ENCODE measurements at places on chromosomes 3 and 15.

DNA sequence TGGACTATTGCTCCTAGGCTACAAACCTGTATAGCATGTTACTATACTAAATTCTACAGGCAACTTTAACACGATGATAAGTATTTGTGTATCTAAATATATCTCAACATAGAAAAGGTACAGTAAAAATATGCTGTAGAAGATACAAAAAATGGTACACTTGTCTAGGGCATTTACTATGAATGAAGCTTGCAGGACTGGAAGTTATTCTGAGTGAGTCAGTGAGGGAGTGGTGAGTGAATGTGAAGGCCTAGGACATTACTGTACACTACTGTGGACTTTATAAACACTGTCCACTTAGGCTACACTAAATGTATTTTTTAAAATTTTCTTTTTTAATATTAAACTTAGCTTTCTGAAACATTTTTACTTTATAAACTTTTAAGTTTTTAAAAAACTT is 140.5 kb upstream of the SGO1 start:
- DNase-seq: no peak

DNA sequence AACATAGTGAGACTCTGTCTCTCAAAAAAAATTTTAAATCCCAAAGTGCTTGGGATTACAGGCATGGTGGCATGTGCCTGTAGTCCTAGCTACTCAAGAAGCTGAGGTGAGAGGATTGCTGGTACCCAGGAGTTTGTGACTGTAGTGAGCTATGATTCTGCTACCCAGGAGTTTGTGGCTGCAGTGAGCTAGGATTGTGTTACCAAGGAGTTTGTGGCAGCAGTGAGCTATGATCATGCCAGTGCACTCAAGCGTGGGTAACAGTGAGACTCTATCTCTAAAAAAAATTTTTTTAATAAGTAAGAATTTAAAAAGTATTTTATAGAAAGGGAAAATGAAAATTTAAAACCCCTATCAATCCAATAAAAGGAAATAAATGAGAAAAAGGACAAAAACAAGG is 69.5 kb downstream of the FAIM start:
- no peak for DNase-seq

GRCh38 chr3:146142757-146143156 is 18.2 kb downstream of the PLOD2 start:
- no peak for DNase-seq

DNA sequence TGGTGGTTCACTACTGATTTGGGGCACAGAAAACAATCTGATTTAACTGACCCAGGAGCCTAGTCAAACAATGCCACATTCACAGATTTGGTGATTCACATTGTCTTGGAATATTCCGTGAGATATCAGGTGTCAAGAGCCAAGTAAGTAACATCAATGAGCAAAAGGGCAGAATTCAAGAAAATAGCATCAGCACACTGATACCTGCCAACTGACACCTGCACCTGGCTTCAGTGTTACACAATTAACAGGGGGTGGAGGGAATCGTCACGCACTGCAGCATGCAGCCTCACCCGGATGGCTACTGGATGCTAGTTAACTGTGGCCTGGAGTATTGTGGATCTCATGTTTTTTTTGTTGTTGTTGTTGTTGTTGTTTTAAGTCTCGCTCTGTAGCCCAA is 17.6 kb downstream of the CCNL1 start:
- DNase-seq: no peak

GRCh38 chr3:114441386-114441785 is 147.6 kb downstream of the TIGIT start:
- no peak for DNase-seq

DNA sequence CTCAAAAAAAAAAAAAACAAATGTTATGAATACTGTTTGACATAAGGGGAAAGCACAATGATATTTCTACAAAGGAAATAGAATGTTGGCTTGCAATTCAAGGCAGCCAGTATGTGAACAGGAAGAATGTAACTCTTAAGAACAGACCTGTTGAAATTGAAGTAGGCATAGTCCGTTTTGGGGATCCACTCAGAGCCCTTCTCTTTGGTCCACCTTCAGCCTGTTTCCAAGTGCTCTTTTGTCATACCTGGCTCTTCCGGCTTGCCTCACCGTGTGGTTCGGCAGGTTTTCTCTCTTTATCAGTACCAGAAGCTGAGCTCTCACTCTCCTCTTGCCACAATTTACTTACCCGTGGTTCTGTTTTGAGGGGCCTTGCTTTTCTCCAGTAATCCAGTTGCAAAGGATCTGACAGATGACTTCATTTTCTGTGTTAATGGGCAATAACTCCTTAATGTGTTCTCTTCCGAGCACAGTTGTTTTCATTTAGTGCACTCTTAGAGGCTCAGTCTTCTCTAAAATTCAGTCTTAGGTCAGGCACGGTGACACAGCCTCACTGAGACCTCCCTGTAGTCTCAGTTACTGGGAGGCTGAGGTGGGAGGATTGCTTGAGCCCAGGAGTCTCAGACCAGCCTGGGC is 6.7 kb downstream of the ABHD17C start:
- DNase-seq: peak; percentile 80

- DNase-seq: peak; percentile 94
These were observed 9.9 kb downstream of the KY start for GRCh38 chr3:134640872-134641470.

DNA sequence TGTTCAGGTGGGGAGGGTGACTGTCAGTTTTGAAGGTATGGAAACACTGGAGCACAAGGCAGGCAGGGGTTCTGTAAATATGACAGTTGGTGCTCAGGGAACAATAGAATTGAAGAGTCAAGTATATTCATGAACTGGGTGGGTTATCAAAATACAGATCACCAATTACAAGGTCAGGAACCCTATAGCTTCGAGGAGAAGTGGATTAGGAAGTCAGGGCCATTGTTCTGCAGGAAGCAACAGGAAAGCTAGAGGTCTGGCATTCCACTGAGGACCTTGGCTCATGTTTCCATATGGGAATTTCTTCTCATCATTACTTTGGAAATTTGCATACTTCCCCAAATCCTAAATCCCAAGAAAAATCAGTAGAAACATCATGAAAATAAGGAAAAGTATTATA is 125.9 kb downstream of the MYRIP start:
- no peak for DNase-seq

DNA sequence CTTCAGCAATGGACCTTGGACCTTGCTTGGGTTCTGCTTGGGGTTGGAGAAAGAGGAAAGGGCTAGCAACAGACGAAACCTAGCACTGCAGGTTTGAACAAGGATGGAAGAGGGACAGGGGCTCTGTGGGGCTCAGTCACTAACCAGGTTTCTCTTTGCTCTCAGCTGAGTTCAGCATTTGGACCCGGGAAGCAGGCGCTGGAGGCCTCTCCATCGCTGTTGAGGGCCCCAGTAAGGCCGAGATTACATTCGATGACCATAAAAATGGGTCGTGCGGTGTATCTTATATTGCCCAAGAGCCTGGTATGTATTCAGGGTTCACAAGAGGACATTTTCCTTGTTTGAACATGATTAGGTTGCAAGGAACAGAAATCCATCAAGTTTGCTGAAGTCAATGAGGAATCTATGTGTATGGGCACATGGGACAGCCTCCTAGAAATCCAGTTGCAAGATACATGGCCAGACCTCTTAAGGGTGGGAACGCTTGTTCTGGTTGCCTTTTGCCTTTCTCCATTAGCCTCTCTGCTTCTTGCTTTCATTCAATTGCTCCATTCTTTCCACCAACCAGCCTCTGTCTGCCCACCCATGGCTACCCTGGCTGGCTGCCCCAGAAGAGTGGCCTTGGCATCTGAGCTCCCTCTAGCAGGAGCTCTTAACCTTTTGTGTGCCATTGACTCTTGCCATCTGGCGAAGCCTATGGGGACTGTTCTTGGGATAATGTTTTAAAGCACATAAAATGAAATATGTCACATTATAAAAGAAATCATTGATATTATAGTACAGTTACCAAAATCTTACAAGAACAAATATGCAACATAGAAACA is 55.9 kb downstream of the DNASE1L3 start:
- no peak for DNase-seq

DNA sequence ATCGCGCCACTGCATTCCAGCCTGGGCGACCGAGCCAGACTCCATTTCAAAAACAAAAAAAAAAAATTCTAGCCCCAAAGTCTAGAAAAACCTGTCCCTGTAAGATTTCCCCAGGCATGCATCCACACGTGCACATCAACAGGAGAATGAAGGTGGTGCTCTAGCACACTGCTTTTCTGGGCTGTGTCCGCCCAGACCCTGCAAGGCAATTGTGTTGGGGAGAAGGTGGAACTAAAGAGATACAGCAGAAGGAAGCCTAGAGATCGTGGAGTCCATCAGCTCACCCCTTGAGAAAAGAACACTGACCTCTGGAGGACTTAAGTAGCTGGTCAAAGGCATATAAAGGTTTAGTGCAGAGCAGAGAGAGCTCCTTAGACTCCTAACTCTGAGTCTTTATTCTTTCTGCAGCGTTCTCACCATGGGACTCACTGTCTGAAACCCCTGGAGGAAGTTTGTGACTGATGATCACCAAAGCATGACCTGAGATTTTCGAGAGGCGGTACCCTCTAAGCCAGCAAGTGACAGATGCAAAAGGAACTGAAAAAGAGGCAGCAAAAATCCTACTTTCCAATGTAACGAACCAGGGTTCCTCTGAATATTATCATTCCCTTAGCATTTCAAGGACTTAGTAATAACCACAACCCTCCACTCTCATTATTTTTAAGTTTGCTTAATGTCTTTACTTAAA is 179.8 kb downstream of the MEX3B start:
- DNase-seq: no peak

GRCh38 chr3:123344175-123344906 is 104.5 kb downstream of the ADCY5 start:
- DNase-seq: no peak

DNA sequence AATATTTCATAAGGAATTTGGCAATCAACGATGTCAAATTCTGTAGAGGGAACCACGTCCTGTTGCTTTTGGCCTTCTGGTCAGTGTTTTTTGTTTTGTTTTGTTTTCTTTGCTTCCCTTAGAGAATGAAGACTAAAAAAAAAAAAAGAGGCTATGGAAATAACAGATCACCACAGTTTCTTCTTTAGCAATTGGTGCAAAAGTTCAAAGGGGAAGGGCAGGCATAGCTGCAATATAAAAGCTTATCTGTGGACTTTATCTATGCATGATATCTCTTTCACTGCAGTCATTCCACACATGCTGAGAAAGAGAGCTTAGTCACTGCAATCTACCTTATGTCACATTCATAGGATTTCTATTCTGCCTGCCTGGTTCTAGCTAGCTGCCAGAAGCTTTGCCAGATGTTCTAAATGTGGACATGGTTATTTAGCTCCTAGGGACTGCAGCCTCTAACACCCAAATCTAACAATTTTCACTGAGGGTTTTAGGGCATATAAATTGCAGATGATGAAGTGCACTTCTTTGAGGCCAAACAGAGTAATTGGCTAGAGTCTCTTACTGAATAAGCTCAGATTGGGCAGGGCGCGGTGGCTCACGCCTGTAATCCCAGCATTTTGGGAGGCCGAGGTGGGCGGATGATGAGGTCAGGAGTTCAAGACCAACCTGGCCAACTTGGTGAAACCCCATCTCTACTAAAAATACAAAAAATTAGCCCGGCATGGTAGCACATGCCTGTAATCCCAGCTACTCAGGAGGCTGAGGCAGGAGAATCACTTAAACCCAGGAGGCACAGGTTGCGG is 637.2 kb downstream of the NTRK3 start:
- DNase-seq: peak; percentile 14

DNA sequence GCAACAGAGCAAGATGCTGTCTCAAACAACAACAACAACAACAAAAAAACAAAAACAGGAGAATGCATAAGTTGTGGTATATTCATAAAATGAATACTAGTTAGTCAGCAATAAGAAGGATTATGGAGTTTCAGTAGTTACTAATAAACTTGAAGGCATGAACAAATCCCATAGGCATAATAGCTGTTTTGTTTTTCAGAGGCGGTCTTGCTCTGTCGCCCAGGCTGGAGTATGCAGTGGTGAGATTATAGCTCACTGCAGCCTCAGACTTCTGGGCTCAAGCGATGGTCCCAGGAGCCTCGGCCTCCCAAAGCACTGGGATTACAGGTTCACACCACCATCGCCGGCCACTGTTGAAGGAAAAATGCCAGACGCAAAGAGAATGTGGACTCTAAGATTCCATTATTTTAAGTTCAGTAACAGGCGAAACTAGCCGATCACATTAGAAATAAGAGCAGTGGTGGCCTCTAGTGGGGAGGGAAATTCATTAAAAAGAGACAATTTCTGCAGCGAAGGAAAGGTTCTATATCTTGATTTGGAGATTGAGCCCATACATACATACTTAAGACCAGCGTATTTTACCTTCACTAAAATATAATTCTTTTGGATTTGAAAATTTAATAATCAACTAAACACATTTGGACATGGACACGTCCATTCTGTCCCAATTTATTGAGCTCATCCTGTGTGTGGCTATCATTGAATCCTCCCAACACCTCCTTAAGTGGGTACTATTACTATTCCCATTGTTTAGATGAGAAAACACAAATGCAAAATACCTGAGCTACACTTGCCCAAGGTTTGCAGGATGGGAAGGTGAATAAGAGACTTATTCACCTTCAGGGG is 27.4 kb upstream of the HDAC11 start:
- peak; percentile 64 for DNase-seq

- DNase-seq: no peak
These were observed 50.0 kb downstream of the TUBGCP4 start for GRCh38 chr15:43420876-43421275.

GRCh38 chr3:72348357-72348756 is 499.9 kb downstream of the SHQ1 start:
- DNase-seq: no peak

GRCh38 chr15:86744198-86744780 is 664.6 kb downstream of the AGBL1 start:
- DNase-seq: no peak

DNA sequence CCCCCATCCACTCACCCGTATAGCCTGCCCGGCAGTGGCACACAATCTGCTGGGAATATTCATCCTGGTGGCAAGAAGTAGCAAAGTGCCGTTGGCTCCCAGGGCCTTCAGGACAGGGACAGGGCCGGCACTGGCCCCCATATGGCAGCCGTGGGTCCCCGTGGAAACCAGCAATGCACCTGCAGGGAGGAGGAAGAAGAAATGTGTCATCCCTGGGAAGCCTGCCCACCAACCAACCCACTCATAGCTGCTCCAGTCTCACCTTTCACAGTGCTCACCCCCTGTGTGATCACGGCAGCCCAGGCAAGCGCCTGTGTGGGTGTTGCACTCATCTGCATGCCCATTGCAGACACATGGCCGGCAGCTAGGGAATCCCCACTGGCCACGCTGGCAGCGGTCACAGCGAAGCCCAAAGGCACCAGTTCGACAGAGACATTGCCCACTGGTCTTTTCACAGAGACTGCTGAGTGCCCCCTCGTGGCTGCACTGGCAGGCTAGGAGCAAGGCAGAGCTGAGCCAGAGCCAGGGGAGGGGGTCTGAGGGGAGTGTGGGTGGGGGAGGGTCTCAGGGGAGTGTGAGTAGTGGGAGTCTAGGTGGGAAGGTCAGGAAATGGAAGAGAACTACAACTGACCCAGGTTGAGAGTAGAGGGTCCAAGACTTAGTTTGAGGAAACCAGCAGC is 4.5 kb upstream of the USP19 start:
- DNase-seq: no peak
